ENCODE measurements at places on chromosomes 2 and 18. TPM values are rescaled to one million over a fixed set of nuclear protein-coding genes. Genes with fewer than 3 reads are reported as not detected.

DNA sequence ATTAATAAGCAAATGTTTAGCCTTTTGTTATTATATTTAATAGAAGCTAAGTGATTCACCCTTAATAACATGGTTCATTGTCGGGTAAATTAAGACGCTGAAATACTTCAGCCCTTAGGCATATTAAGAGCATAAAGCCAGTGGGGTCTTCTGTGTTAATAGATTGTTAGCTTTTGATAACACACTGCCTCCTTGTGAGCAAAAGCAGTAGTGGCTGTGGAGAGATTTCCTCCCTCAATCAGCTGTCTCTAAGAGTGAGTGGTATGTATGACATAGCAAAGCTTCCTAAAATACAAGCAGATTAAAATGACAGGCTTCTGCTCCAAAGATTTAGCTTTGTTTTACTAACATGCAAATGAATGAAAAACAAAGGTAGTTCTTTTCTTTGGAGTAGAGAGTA is 143.7 kb upstream of the SYT4 start:
- no peak for DNase-seq

The CTAGE1 gene
- not detected for total RNA-seq

- DNase-seq: no peak
Observed at GRCh38 chr2:43774617-43775016, 778 bp downstream of the DYNC2LI1 start.

DNA sequence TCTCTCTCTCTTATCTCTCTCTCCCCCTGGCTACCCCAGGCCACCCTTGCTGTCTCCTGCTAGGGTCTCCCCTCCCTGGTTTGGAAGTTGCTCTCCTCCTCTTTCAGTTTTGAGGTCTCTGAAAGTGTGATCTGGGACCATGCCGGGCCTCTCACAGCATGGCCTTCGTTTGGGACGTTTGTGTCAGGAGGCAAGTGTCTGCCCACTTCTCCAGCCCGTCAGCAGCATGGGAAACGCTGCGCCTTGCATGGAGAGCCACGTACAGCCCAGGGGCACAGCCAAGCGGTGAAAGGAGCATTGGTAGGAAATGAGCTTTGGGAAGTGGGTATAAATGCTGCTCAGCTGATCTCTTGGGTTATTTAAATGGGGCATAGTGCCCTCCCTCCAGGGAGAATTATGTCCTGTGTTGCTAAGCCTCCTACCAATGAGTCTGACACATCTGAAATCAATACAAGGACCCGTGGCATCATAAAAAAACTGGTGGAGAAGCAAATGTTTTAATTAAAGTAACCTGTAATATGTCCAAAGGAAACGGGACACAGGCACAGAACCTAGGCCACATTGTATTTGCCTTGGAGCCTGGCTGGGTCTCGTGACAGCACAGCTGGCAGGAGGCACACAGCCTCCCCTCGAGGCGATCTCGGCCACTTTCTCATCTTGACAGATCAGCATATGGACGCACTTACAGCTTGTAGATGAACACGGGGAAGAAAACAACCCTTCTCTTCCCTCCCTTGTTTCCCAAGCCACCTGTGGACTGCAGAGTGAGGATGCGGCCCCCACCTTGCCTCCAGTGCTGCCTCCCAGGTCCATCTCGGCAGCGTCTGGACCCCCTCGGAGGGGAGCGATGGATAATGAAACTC is 72.7 kb downstream of the SH3RF3 start:
- DNase-seq: no peak

DNA sequence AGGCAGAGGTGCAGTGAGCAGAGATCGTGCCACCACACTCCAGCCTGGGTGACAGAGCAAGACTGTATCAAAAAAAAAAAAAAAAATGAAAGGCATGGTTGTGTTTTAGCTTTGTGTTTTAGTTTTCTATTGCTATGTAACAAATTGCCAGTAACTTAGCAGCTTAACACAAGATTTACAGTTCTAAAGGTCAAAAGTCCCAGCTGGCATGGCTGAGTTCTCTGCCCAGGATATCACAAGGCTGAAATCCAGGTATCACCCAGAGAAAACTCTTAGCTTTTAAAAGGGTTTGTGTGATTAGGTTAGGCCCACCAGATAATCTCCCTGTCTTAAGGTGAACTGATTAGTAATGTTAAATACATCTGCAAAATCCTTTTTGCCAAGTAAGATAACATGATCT is 107.7 kb upstream of the YPEL5 start:
- DNase-seq: no peak

GRCh38 chr2:133338224-133338623 is 230.0 kb downstream of the NCKAP5 start:
- DNase-seq: no peak
